ENCODE measurements at places on chromosomes 4 and X.

DNA sequence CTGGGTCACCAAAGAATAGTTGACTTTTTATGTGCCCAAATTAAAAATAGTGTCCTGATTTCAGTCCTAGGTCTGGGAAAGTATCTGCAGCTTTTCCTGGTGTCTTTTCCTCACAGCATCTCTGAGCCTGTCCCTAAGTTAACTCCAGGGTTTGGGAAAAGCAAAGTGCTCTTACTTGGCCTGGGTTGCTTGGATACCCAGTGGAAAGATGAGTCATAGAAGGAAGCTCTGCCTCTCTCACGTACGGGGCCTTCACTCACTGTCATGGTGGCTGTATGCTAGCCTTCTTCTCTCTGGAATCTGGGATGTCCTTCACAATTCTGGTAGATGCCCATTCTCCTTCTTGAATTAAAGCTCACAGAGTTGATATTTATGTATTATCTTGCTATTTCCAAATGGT, 607.3 kb downstream of the ANKRD50 start:
- no peak for DNase-seq

DNA sequence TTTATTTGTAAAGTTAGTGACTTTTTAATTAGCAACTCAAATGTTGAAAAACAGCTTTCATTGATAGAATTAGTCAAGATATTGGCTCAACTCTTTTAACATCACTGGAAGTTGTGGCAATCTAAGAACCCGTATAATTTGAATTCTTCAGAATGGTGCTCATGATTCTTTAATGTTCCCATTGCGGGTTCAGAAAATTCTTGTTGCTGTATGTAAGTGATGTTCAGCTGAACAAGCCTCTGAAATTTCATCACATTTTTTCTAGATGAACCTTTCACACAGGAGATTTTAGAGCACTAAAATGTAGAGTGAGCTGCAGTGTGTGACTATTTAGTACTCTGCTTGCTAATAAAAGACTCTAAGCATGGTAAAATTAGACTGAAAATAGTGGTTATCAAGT, 1317.7 kb downstream of the FSTL5 start:
- no peak for DNase-seq

DNA sequence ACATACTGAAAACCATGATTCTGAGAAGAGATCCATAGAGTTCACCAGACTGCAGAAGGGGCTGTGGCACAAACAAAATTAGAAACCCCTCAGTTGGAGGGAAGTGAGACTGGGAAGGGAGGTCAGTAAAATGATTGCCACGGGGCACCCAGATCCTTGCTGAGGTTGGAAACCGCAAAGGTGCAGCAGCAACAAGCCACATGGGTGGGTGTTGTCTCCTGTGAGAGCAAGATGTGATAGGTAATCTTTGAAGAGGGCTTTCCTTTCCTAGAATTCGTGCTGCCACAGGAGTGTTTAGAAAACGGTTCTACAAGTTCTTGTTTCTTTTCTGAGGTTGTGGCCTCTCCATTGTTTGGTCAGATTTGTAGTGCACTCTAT, 85.5 kb downstream of the NFKB1 start:
- DNase-seq: no peak

GRCh38 chrX:121832446-121832845, 785.0 kb downstream of the GLUD2 start:
- no peak for DNase-seq

DNA sequence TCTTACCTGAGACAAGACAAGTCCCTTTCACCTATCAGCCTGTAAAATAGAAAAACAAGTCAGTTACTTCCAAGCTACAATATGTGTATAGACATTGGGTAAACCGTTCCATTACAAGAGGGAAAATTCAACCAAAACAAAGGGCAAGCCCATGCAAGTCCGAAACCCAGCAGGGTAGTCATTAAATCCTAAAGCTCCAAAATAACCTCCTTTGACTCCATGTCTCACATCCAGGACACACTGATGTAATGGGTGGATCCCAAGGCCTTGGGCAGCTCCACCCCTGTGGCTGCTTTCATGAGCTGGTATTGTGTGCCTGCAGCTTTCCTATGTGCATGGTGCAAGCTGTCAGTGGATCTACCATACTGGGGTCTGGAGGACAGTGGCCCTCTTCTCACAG, 14.7 kb upstream of the FAM47B start:
- DNase-seq: no peak

- no peak for DNase-seq
Observed at GRCh38 chr4:76584241-76585152, 149.5 kb downstream of the SHROOM3 start.

Measured in HEK293T (cell line).